T-helper 17 cell (primary cell): ENCODE measurements at places on chromosomes 4 and X. TPM values are rescaled to one million over a fixed set of nuclear protein-coding genes. Genes with fewer than 3 reads are reported as not detected.

DNA sequence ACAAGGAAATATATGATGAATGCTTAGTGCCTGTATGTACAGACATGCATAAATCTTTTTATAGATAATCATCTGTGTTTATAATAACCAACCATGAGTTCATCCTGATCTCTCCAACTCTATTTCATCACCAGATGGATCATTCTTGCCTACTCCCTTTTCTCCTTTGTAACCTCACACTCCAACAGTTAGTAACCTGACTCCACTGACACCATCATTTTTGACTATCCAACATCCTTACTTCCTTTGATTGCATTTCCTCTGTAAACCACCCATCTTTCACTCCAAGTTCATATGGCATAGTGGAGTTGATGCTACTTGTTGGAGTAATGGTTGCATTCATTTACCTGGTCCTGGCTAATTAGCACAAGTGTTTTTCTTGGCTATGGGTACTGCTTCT lies 170.6 kb downstream of the ZNF330 start:
- H3K27me3 ChIP-seq = peaks cover 15% of the 10 kb centered on the region
- no peaks in the 10 kb centered on the region for H3K4me1 ChIP-seq
- no peak for DNase-seq
- no peak overlapping the region for H3K27ac ChIP-seq
- H3K4me3 ChIP-seq = no peak overlapping the region

- no peak overlapping the region for H3K4me3 ChIP-seq
- DNase-seq = no peak
- H3K27me3 ChIP-seq = peaks cover 11% of the 10 kb centered on the region
- H3K36me3 ChIP-seq = no peaks in the 10 kb centered on the region
- no peak overlapping the region for H3K27ac ChIP-seq
Observed at GRCh38 chr4:40489961-40490360, 139.7 kb downstream of the RBM47 start.

DNA sequence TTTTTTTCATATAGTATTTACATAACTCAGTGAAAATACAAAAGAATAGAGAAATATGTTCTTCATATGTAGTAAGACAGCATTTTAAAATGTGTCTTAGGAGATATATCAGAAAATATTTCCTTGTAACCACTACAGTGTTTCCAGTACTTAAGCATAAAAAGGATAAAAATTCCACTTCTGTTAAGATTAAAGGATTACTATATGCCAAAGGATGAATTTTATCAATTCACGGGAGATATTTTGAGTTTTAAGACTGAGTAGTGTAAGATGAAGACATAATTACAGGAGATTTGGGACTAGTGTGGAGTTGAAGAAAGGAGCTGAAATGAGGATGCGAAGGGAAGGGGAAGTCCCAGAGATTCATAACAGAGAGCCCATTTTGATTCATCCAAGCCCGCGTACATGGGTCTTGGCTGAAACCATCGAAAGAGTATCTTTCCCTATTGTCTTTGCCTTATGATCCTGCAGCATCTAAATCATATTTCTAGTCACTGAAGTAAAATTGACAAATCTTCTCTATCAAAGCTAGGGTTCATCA lies 58.7 kb downstream of the MAD2L1 start:
- H3K4me3 ChIP-seq = no peak overlapping the region
- DNase-seq = no peak

DNA sequence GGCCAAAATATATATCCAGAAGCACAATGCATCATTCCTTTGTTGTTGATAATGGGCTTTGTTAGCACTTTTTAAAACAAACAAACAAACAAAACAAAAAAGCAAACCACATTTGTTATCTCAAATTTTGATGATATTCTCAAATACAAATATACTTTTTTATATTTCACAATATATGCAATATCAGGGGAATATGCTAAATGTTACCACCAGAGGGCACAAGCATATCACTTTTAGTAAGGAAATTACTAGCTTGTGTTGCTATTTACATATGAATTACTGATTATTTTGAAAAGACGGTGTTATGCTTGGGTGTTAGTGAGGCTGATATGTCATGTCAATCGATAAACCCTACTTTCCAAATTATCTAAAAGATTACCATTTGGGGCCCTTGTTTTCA lies 29.1 kb downstream of the RIPPLY1 start:
- DNase-seq = no peak
- H3K27me3 ChIP-seq = peaks cover 11% of the 10 kb centered on the region
- no peaks in the 10 kb centered on the region for H3K36me3 ChIP-seq
- H3K4me3 ChIP-seq = no peak overlapping the region
- H3K4me1 ChIP-seq = no peaks in the 10 kb centered on the region

GRCh38 chrX:3493605-3494004 lies 147.2 kb upstream of the MXRA5 start:
- H3K4me3 ChIP-seq = no peak overlapping the region
- peaks cover 6% of the 10 kb centered on the region for H3K27me3 ChIP-seq
- H3K27ac ChIP-seq = no peak overlapping the region
- no peaks in the 10 kb centered on the region for H3K36me3 ChIP-seq

The TMEM150C gene
- 0.37 TPM for total RNA-seq
